Thymus (tissue), 14 donors: ENCODE measurements at places on chromosomes 16 and 17. TPM values are rescaled to one million over a fixed set of nuclear protein-coding genes. Genes with fewer than 3 reads are reported as not detected.

DNA sequence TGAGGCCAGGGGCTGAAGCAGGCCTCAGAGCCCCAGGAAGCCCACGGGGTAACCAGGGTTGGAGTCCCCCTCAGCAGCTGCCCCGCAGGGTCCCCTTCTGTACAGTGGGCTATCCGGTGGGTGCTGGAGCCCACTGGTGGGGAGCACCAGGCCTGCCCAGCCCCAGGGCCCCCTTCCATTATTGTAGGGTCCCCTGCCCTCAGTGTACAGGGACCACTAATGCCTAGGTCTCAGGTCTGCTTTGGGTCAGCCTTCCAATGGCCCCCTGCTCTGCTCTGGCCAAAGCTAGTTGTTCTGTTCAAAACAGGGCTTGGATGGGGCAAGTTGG, 1.1 kb downstream of the ADAM11 start:
- DNase-seq, result no peak

DNA sequence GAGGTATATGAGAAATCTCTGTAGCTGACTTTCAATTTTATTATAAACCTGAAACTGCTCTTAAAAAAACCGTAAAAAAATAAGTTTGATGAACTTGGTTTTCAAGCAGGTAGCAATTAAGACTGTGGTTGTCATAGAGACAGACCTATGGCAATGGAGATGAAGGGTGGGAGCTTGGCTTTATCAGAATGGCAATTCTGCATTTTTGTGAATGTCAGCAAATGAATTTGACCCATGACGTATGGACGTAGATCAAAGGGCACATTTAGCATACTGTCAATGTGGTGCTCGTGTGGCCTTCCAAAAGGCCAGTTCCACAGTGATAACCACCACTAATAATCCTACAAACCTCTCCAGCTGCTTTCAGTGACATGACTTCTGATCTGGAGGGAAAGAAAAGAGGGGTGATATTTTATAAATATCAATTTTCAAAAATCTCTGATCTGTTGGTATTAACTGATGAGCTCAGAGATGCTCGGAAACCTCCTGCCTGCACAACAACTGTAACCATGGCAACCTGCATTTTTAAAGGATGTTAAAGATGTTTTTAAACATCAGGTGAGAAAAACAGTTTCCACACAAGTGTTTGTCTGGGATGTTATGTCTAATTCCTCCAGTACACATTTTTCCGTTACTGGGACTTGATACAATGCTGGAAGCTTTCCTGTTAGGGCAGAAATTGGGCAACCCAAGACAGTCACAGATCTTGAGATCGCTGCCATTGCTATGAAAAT, 533.7 kb downstream of the CDH13 start:
- DNase-seq, result no peak

DNA sequence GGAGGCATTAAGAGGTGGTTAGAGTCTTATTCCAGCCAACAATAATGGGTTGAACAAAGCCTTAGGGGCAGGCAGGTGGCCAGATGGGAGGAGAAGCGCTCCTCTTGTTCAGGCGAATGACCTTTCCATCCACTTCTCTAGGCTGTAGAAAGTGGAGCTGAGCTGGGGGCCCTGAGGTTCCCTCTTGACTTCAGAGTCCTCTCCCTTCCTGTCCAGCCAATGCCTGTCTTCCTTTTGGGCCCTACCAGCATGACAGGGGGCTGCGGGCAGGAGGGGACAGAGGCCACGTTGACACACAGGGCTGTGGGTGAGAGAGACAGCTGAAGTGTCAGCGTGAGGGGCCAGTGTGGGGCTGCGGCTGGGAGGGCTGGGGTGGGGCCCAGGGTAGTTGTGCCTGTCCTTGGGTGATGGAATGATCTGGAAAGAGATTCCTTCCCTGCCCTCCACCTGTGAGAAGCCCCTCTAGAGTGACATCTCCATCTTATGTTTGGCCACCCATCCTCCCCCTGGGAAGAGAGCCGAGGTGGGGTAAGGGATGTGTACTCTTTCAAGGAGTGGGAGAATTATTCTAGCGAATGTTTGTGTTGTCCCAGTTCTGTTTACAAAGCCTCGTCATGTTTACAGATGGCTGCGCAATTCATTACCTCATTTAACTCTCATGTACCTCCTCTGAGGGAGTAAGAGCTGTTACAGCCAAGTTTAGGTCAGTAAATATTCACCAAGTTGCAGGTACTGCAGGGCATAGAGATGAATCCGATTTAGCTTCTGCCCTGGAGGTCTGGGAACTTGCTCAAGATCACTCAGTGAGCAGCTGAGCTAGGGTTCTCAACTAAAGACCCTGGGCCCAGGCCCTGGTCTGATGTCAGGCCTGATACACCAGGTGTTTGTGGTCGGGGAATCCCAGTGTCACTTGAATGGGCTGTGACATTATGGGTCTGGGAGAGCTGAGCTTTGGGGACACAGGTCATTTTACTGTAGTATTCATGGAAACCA, 3.3 kb downstream of the ERBB2 start:
- DNase-seq, result no peak

DNA sequence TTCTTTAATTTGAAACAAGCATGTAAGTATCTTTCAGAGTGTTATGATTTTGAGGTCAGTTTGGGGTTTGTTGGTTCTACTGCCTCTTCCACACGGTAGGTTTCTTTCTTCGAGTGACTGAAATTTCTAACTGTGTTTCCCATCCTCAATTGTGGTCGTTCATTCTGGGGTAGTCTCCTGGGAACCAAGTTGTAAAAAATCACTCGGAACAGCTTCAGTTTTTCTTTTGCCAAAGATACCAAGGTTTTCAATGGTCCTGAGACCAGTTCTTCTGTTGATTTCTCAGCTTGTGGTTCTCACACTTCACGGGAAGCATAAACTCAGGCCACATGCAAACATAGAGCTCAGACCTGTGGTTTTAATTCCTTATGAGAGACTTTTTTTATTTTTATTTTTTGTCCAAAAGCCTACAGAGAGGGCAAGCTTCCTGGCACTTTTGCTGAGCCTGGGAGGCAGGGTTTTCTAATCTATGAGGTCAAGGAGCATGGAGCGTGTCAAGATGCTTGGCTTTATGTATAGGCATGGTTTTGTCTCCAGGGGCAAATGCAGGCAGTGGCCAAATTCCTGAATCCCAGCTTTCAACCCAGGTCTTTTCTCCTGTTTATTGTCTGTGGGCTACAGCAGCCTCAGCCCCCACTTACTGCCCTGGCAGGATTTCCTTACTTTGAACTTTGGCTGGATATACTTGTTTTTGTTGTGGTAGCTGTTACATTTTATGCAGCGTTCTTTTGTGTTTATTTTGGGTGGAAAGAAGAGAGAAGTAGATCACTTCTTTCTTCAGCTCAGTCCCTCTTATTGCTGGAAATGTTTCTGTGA, 32.9 kb downstream of the HS3ST3A1 start:
- no peak for DNase-seq

- DNase-seq, result no peak
These were observed 911 bp upstream of the NACA2 start for GRCh38 chr17:61591930-61592329.

GRCh38 chr17:74750327-74751069, 2.1 kb downstream of the NHERF1 start:
- no peak for DNase-seq

DNA sequence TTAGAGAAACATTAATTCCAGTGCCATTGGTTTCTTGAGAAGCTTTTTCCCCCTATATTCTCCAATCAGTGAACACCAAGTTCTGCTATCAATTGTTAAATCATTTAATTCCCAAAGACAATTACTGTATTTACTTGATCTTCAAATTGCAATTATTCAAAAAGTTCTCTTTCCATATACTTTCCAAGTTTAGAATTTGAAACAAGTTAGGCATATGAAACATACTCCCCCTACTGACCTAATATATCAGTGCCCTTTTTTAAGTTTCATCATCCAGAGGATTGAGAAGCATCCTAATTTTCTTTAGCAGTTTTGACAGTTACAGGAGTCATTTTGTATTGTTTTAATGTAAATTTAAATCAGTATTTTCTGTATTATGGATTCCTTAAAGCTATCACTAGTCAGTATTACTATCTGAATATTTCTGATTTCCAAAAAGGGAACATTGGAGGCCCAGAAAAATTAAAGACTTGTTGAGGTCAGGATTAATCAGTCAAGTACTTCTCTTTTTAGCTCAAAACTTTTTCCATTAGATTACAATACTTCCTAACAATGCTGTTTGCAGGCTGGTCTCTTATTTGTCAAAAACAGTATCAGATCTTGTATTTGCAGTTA, 16.3 kb downstream of the MEIOC start:
- DNase-seq, result no peak

GRCh38 chr17:80182118-80182844, 12.5 kb downstream of the CARD14 start:
- DNase-seq, result no peak

DNA sequence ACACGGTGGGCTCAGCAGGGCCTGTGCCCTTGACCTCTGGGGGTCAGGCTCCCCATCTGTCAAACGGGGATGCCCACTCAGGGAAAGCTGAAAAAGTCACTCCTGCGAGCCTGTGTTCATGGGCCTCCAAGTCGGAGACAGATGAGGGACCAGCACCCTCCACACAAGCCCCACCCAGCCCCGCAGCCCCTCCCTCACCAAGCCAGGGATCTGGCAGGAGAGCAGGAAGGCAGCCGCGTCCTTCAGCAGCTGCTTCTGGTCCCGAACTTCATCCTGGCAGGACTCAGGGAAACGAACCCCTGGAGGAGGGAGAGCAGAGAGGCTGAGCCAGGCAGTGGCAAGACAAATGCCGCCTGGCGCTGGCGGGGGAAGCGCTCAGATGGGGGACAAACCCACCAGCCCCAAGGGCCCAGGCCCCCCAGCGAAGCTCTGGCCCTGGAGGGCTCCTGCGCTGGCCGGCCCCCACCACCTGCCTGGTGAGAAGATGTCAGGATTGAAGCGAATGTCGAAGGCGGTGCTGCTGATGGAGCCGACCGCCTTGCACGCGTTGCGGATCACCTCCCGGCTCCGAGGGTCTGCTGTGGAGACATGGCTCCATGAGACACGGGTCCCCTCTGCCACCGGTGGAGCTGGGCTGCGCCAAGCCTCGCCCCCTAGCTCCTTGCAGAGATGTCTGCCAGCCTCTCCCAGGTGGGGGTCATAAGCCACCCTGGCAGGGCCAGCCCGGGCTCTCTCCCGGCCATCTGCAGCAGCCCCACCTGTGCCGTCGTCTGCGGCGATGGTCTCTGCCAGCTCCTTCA, 15.4 kb downstream of the CLUH start:
- no peak for DNase-seq

DNA sequence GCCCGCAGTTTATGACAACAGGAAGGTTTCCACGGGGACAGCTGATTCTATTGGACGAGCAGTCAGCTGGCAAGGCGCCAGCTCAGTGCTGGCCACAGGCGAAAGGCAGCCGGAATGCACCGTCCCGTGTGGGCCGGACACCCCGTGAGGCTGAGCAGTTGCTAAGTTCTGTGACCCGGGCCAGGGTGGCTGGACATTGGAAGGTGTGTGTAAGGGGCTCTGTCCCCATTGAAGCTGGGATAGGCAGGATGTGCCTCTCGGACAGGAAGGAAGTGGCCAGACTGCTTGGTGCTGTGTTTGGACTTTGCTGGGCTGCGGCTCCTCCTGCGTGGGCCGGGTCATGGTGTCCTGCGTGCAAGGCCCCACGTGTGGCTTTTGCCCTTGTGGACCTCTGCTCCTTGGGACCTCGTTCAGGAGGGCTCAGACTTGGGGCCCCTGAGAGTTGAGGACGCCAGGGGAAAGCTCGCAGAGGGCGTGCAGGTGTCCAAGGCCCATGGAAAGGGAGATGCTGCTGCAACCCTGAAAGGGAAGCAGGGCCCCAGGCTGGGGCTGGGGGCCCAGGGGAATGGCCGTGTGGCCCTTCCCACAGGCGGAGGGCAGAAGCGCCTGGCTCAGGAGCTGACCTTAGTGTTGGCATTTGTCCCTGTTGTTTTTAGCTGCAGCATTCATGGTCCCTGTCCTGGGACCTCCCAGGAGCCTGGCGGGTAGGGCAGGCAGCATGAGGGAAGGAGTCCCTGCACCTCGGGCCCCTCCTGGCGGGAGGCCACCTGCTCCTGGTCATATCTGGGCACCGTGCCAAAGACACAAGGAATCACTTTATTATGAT, 10.0 kb downstream of the BAIAP2 start:
- DNase-seq, result no peak

DNA sequence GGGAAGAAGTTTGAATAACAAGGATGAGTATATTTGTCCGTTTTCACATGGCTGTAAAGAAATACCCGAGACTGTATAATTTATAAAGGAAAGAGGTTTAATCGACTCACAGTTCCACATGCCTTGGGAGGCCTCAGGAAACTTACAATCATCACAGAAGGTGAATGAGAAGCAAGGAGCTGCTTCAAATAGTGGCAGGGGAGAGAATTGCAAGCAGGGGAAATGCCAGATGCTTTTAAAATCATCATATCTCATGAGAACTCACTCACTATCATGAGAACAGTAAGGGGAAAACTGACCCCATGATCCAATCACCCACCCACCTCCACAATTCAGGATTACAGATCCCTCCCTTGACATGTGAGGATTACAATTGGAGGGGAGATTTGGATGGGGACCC, 212.8 kb upstream of the CDH8 start:
- DNase-seq, result no peak

DNA sequence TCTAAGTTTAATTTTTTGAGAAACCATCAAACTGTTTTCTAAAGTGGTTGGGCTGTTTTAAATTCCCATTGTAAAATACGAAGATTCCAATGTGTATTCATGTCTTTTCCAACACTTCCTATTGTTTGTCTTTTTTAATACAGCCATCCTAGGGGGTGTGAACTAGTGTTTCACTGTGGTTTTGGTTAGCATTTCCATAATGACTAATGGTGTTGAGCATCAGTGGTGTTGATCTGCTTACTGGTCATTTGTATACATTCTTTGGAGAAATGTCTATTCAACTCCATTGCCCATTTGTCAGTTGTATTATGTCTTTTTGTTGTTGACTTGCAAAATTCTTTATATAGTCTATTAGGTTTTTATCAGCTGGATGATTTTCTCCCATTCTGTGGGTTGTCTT, 239.2 kb upstream of the AXIN2 start:
- no peak for DNase-seq

DNA sequence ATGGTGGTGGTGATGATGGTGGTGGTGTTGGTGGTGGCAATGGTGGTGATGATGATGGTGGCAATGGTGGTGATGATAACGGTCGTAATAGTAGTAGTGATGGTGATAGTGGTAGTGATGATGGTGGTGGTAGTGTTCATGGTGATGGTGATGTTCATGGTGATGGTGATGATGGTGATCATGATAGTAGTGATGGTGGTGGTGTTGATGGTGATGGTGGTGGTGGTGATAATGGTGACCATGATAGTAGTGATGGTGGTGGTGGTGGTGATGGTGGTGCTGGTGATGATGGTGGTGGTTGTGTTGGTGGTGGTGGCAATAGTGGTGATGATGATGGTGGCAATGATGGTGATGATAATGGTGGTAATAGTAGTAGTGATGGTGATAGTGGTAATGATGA, 68.0 kb downstream of the SOX9 start:
- DNase-seq, result no peak

The NPIPA2 gene
- polyA plus RNA-seq, result 2.9 TPM

The CD300C gene
- polyA plus RNA-seq, result 1.2 TPM

The CCDC154 gene
- 14.0 TPM for polyA plus RNA-seq

The TP53TG3F gene
- polyA plus RNA-seq, result not detected

The ITGB4 gene
- polyA plus RNA-seq, result 79.0 TPM

The KRT9 gene
- 60.7 TPM for polyA plus RNA-seq

The AXIN2 gene
- polyA plus RNA-seq, result 9.8 TPM

The NPB gene
- polyA plus RNA-seq, result 3.5 TPM
